ENCODE measurements at places on chromosomes 7 and 10.

DNA sequence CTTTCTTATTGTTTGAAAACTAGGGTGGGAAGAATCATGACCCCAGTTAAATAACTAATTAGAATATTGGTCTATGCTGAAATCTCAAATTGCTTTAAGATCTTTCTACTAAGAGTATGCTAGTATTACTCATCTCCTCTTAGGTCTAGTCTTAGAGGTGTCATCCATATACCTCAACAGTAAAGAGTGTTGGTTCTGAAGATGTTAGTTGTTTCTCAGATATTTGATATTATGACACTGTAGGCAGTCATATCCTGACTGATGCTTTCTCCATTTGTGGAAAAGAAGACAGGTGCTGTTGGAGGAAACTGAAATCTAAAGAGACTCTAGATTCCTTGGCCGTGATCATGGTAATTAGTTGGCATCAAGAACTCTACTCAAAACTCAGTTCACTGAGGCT lies 21.2 kb downstream of the BPGM start:
- DNase-seq, result no peak

- DNase-seq, result no peak
Observed at GRCh38 chr7:98024075-98024474, 34.1 kb upstream of the OCM2 start.

GRCh38 chr7:68147614-68148238 lies 1151.1 kb downstream of the TYW1 start:
- no peak for DNase-seq

- no peak for DNase-seq
Observed at GRCh38 chr10:120824881-120825309, 26.3 kb upstream of the WDR11 start.

DNA sequence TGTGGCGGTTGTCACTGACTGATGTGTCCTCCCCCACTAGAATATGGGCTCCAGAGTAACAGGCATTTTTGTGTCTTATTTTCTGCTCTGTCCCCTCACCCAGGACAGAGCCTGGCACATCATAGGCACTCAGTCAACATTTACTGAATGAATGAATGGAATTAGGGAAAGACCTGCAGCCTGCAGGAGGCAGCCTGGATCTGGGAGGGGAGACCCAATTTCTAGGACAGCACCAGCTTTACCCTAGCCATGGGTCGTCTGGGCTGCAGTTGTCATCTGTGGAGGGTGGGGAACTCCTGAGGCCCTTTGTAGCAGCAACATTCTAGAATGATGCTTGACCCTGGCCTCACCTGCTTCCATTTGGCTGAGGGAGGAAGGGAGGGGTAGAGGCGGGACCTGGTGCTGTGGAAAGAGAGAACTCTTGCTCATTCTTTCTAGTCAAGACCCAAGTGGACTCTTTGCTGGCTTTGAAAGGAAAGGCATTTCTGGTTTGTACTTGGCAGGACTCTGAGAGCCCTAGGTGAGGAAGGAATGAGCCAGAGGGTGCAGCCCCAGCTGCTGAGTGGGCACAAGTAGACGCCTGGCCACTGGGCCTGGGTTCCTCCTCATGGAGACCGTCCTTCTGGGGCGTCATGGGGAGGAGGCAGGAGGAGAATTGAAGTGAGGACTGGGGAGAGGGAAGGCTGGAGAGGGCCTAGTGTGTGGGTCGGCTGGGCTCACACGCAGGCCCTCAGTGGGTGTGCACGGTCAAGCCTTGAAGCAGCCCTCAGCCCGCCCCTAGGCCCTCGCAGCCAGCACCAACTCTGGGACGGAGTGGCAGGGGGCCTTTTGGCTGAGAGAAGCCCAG lies 8.9 kb downstream of the FGF8 start:
- DNase-seq, result no peak

DNA sequence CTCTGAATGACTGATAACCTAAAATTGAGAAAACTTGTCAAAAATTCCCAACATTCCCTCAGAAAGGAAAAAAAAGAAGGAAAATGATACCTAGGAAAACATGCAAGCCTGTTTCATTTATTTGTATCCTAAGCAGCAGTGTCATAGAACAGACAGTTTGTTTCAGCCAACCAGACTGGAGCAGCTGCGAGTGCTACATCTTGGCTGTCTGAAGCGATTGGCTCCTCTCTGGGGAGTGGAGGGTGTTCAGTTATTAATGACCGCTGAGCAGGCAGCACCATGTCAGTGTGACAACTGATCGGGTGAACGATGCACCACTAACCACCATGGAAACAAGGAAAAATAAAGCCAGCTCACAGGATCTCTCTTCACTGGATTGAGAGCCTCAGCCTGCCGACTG lies at the start of gene LRRN3:
TSS of gene LRRN3 (plus strand) at position 282 of the 400 bp plus-strand sequence. CDS start 31,646 bp downstream, outside the sequence.
- peak; percentile 57 for DNase-seq

DNA sequence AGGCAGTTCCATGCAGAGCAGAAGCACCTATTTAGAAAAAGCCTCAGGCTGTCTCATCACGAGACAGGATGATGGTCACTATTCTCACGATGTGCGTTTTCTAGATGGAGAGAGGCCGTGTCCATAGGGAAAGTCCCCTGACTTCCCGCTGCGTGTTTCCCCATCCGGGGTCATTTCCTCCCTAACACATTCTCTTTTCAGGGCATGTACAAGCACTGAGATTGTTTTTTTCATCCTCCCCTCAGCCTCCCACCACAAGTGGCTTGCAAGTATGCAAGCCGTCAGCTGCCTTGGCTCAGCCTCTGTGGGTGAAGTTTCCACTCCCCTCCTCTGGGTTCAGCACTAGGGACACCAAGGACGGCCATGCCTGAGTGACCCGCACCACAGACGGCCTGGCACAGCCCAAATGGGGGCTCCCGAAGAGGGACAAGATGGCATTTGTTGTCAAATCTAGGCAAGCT lies 2.7 kb upstream of the CALML5 start:
- DNase-seq, result no peak

DNA sequence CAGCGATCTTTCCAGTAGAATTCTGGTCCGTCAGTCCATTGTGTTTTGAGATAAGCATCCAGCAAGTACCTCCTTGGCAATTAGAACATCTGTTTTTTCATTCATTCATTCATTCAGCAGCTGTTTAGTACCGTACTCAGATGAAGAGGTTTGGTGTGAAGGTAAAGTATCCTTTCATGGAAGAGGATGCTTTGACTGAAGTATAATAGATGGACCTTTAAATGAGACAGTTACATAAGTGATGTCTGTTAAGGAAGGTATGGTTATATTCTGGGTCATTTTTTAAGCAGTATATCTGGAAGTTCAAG lies 1.2 kb downstream of the MAPK8 start:
- DNase-seq, result no peak

GRCh38 chr7:55099821-55100543 lies 81.2 kb downstream of the EGFR start:
- no peak for DNase-seq

GRCh38 chr10:30697806-30698205 lies 68.3 kb upstream of the LYZL2 start:
- DNase-seq, result no peak

GRCh38 chr10:122221958-122222357 lies 49.1 kb upstream of the BTBD16 start:
- no peak for DNase-seq

DNA sequence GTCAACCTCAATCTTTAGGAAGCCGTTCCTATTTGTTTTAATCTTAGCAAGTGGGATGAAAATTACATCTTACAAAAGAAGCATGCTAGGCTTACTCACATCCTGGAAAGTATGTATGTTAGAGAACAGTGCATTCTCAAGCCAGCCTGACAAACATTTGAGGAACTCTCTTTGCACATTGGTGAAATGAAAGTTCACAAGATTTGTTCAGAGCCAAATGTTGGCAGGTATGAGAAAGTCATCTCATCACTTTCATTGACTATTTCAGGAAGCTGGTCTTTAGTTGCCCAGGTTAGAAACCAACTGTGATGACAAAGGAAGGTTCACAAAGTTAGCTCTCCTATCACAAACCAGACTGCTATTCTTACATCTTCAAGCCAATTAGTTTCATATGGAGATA lies 57.1 kb downstream of the ABCB1 start:
- no peak for DNase-seq

DNA sequence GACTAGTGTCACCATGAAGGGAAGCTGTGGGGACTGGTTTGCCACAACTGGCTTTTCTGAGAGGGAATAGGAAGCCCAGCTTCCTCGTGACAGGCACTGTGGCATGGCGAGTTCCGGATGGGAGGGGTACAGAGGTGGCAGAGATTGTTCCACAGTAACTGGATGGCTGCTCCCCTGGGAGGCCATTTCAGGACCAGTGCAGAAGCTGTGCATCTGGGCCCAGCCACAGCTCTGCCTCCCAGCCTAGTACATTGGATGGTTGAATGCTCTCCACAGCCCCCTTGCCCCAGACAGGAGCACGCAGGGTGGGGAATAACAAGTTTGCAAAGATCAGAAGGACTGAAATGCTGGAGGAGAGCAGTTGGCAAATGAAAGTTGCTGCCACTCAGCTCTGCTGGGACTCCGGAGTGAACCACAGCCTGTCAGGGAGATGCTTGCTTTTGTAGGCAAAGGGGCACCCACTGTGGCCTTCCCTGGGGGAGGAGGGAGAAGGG lies 51.8 kb downstream of the GSDME start:
- no peak for DNase-seq

GRCh38 chr10:72276013-72276387 lies 2.3 kb downstream of the DDIT4 start:
- DNase-seq, result no peak

- DNase-seq, result no peak
Observed at GRCh38 chr7:24138343-24138742, 145.6 kb upstream of the NPY start.

GRCh38 chr7:112267944-112268691 lies 61.6 kb downstream of the ZNF277 start:
- no peak for DNase-seq

GRCh38 chr7:131606346-131607290 lies 50.2 kb upstream of the PODXL start:
- DNase-seq, result no peak

- no peak for DNase-seq
Observed at GRCh38 chr7:98418636-98419315, 17.9 kb upstream of the BAIAP2L1 start.

GRCh38 chr7:10703981-10704380 lies 269.7 kb upstream of the PHF14 start:
- DNase-seq, result no peak

GRCh38 chr10:26890956-26891355 lies 30.2 kb upstream of the ABI1 start:
- DNase-seq, result peak; percentile 12

GRCh38 chr7:155286686-155287085 lies 11.0 kb upstream of the INSIG1 start:
- DNase-seq, result no peak

GRCh38 chr10:8088504-8088903 lies 34.0 kb downstream of the GATA3 start:
- DNase-seq, result peak; percentile 42

DNA sequence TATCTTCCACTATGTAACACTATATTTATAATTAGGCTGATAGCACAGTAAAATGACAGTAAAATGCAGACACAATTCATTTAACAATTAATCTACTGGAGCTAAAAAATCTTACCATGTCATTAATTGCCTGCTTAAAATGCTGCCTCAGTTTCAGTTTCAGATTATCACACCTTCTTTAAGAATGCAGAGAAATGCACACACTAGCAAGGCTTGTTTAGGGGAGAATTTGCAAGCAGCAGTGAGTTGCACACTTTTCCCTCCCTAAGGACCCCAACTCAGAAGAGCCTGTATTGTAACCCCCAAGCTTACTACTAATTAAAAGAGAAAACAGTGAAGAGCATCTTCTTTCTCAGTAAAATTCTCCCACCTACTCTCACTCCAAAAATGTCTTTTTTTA lies 79.7 kb upstream of the KCNIP2 start:
- DNase-seq, result no peak

- no peak for DNase-seq
Observed at GRCh38 chr10:120086066-120086465, 193.5 kb downstream of the SEC23IP start.

- no peak for DNase-seq
Observed at GRCh38 chr7:11317766-11318165, 344.1 kb downstream of the PHF14 start.

Measured in CD4-positive, alpha-beta T cell treated with Interleukin-6 at 100 ng/mL for 8 hours (primary cell).